ENCODE measurements at places on chromosomes 5 and 9.

DNA sequence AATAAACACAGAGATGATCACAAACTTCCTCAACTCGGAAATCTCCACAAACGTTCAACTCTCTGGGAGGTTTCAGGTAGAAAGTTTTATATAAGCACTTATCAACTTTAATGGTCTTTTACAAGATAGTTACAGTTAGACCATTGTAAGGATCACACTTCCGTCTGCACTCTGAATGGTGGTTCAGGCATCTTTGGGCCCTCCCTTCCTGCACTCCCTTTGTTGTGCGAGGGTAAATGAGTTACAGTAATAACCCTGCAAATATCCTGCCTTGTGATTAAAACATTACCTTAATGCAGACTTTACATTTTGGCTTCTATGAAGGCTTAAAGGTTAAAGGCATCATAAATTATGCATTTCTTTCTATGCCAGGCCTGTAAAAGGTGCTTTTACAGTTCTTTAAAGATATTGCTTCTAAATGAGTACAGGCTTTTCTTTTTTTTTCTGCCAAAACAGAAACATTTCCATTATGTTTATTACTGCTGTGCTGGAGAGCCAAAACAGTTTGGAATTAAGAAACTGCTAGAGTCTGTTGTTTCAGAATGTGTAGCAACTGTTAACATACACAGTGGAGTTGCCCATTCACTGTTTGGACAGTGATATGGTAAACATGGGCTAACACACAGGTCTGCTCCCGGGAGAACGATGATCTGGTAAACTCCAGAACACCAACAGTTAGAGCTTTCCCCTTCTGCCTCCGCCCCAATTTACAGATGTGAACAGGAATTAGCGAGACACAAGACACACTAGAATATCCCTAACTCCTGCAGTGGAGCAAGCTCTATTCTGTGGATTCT, 1.1 kb downstream of the PRUNE2 start:
- ATAC-seq, result no peak

GRCh38 chr5:102835717-102836116, 80.6 kb downstream of the PAM start:
- ATAC-seq, result no peak

GRCh38 chr5:64765804-64766504, 2.5 kb downstream of the SREK1IP1 start:
- ATAC-seq, result no peak

- no peak for ATAC-seq
These were observed 23.4 kb downstream of the ANXA6 start for GRCh38 chr5:151134228-151134627.

DNA sequence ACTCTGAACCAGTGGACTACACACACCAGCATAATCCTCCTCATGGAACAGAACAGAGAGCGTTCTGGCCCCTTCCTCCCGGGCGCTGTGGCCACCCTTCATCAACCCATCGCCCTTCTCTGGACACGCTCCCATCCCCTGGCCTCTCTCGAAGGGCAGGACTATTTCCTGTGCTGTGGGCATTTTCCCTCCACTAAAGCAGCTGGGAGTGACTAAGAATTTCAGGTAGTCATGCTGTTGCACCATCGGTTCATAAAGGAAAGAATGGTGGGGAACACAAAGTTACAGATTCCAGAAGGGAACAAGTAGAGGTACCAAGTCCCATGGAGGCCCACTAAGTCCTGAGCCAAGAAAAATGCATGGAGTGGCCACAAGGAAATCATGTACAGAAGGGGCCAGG, 68.6 kb downstream of the EPB41L4B start:
- ATAC-seq, result no peak

DNA sequence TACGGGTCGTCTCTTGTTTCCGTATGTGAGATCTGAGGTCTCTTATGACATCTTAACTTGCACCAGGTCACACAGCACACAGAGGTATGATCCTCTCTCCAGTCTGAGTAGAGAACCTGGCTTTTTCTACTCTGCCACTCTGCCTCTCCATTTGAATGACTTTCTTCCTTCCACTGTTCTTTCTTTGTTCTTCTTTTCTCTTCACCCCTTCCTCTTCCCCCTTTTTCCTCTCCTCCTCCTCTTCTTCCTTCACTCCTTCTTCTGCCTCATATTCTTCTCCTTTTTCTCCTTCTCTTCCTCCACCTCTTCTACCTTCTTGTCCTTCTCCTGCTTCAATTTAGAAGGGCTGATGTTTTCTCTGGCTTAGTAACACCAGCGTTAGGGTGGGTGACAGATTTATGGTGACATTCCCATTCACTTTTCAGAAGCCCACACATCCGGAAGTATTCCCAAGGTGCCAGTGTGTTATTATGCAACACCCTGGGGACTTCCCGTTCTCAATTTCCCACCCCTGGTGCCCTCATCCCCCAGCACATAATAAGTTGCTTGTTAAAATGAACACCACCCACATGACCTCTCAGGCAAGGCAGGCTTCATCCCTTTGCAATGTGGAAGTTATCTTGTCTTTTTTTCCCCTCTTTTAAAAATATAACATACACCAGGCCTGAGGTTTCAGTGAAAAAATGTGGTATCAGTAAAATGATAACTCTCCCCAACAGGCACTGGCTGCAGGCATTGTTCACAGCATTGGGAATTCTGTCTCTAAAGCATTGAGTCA, 122.0 kb downstream of the PAPPA start:
- peak; percentile 73 for ATAC-seq

DNA sequence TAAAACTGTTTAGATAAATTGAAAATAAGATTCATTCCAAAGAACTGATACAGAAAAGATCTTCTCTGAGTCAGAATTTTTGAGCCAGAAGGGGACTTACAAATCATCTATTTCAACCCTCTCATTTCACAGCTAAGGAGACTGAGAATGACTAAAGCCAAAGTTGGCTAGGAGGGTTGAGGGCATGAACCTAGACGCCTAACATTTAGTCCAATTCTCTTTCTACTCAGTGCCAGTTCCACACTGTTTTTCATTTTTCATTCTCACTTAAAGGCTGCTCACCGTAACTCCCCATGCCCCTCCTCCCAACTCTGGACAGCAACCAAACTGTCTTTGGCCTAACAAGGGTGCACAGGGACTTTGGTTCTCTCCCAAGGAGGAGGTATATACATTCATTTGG, 364.0 kb downstream of the NDUFS4 start:
- no peak for ATAC-seq

DNA sequence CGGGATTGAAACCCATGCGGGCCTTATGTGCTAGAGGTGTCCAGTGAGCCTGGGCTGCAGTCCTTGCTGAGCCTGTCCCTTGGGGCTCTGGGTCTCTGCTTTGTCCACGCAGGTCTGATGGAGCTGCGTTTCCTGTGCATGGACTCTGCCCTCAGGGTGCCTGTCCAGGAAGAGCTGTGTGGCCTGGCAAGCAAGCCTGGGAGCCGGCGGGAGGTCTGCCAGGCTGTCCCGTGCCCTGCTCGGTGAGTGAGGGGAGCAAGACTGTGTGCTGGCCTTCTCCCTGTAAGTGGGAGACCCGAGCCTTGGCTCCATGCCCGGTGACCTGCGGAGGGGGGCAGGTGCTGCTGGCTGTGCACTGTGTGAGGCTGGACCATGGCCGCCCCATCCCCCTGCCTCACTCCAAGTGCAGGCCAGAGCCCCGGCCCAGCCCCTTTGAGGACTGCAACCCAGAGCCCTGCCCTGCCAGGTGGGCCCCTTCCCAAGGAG, 11.2 kb upstream of the CACFD1 start:
- peak; percentile 33 for ATAC-seq

- ATAC-seq, result no peak
These were observed 58.1 kb downstream of the SLIT3 start for GRCh38 chr5:169242849-169243186.

- ATAC-seq, result no peak
These were observed 285.8 kb upstream of the ZNF462 start for GRCh38 chr9:106577121-106577520.

GRCh38 chr9:77502568-77502967, 145.6 kb downstream of the GNA14 start:
- no peak for ATAC-seq

- peak; percentile 90 for ATAC-seq
These were observed at the start of gene SH3GLB2 for GRCh38 chr9:129028192-129028966. Gene SH3GLB2, minus strand, starts transcription at chr9:129028331. Its CDS starts 177 bp downstream, at chr9:129028154.

GRCh38 chr9:96169901-96170300, 132.1 kb downstream of the HSD17B3 start:
- no peak for ATAC-seq

GRCh38 chr5:108560166-108560565, 178.3 kb upstream of the FBXL17 start:
- ATAC-seq, result no peak

GRCh38 chr5:113524927-113525326, 11.4 kb downstream of the YTHDC2 start:
- no peak for ATAC-seq

Measured in SK-N-SH treated with all-trans-retinoic acid at 6 μM for 48 hours (cell line).